ENCODE measurements at places on chromosomes 6 and 20.

- DNase-seq = peak; percentile 90
These were observed 402.0 kb downstream of the MAFB start for GRCh38 chr20:40286975-40287531.

GRCh38 chr6:86706449-86706848 lies 230.9 kb upstream of the HTR1E start:
- DNase-seq = no peak

DNA sequence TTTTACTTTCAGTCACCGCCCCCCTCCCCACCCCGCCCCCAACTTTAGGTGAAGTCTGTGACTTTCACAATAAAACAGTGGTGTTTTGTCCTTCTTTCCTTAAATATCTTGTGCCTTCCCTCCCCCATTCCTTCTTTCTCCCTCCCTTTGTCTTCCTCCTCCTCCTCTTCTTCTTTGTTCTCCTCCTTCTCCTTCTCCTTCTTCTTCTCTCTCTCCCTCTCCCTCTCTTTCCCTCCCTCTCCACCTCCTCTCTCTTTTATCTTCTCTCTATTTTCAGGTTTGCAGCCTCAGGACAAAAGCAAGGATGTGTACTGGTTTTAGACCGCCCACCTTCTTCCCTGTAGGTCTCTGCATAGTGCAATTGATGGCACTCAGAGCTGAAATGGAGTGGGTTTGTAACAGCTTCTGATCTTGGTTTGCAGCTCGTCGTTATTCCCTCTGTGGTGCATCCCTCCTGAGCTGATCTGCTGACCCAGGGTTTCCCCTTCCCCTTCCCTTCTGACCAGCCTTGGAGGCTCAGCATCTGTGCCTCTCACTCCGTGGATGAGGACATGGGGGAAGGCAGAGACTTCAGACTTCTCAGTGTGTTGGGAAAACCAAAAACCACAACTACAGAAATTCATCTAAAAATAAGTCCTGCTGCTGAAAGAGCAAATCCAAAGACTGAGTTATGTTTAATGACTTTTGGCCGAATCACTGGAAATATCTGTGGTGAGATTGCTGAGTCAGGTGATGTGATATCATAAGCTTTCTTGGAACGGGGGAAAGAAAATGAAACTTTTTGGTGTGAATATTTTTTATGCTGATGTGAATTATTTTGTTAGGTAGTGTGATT lies 6.9 kb downstream of the VGLL2 start:
- DNase-seq = no peak

DNA sequence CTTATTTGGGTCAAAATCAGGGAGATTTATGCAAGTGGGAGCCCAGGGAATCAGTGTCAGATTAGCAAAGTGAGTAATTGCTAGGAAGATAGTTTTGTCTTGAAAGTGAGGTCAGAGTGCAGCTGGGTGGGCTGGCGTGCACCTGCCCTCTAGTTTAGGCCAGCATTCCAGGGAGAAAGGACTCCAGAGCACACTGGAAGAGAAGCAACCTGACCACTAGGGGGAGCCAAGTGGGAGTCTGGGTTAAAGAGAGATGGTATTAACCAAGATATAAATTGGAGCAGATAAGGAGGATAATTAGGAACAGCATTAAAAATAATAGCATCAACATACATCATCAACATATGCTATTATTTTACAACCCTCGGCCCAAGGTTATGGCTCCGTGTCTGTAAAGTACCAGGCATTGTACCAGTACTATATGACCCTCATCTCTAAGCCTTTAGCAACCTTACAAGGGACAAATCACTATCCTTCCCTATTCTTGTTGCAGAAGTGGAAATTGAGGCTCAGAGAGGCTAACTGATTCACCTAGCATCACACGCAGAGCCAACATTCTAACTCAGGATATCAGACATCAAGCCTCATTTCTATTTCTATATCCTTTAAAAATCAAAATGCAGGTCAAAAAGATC lies 57.8 kb downstream of the SLC2A10 start:
- no peak for DNase-seq

GRCh38 chr20:58997141-58997770 lies 9.8 kb downstream of the CTSZ start:
- DNase-seq = no peak

DNA sequence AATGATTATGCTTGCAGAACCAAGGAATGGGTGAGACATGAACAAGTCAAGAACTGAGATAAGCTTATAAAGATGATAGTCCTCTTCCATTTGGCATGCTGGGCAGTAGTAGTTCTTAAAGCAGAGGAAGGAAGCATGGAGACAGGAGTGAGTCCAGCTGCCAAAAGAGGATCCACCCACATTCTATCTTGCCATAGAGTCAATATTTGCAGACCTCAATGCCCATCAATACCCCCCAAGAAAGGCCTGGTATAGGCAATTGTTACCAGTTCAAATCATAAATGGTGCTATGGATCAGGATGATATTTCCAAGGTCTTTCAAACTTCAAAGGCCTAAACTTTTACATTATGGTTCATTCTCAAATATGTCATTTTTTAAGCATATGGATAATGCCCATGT lies 4.8 kb downstream of the ARHGAP18 start:
- no peak for DNase-seq

DNA sequence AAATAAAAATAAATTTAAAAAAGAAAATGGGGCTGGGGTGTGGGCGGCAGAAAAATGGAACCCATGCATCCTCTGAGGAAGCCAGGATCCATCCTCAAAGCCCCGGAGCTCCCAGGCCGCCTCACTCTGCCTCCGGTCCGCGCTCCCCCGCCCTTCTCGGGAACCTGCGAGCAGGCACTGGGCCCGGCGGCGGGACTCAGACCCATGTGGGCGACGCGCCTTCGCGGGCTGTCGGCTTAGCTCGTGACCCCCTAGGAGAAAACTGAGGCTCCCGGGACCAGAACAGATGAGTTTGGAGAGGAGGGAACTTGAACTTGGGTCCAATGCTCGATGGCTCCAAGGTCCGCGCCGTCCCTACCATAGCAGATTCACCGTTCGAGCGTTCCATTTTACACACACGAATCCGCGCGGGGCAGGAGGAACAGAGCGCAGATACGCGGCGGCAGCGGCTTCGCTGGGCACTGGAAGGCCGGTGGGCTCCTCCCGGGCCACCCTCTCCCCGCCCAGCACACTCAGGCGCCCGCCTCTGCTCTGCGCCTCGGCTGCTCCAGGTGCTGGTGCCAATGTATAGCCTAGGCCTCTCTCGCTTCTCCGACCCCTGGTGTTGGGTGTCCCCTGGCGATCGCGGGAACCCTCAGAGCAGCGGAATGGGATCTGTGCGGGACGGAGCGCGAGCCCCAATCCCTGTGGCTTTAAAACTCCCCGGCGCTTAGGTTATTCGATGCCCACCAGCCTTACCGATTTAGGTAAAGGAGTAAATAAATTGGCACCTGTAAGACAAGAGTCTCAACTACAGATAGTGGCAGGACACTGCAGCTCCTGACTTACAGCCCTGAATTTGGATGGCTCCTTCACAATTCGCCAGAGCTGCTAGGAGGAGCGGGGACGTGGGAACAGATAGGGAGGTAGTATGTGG lies 39.2 kb downstream of the DPPA5 start:
- DNase-seq = no peak

All from left ventricle myocardium superior (tissue), 1 donor.